ENCODE measurements at places on chromosomes 2 and 18.

- no peak for DNase-seq
- H3K4me1 ChIP-seq = peaks cover under 1% of the 10 kb centered on the region
- no peaks in the 10 kb centered on the region for H3K27me3 ChIP-seq
- H3K27ac ChIP-seq = no peak overlapping the region
Observed at GRCh38 chr18:59870623-59871130, 29.1 kb upstream of the PMAIP1 start.

GRCh38 chr2:28624793-28625701 is 126.6 kb upstream of the PPP1CB start:
- peaks cover 80% of the 10 kb centered on the region for H3K4me1 ChIP-seq
- H3K27ac ChIP-seq = peak overlapping the region; percentile 98
- H3K36me3 ChIP-seq = peaks cover 4% of the 10 kb centered on the region
- DNase-seq = peak; percentile 89
- peak overlapping the region; percentile 88 for H3K4me3 ChIP-seq

GRCh38 chr2:234949762-234950434 is 1.9 kb upstream of the SH3BP4 start:
- H3K27me3 ChIP-seq = peaks cover 57% of the 10 kb centered on the region
- H3K4me3 ChIP-seq = no peak overlapping the region
- H3K4me1 ChIP-seq = peaks cover 7% of the 10 kb centered on the region
- no peak overlapping the region for H3K27ac ChIP-seq
- no peaks in the 10 kb centered on the region for H3K36me3 ChIP-seq

DNA sequence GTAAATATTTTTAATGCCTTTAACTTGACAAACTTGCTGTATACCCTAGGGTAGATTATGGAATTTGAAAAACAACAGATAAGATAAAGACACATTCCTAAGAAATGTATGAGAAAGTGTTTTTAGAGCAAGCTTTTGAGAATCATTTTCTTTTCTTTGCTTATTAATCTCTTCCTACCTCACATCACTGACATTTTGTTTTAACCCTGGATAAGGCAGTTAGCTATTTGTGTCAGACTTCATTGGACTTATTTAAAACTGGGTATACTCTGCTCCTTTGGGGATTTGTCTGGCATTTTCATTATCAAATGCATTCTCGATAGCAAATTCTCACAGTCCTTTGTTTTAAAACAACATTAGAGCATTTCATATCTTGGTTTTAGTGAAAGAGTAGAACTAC is 17.2 kb downstream of the EML4 start:
- peaks cover 65% of the 10 kb centered on the region for H3K4me1 ChIP-seq
- H3K27ac ChIP-seq = no peak overlapping the region
- H3K4me3 ChIP-seq = no peak overlapping the region
- H3K27me3 ChIP-seq = no peaks in the 10 kb centered on the region
- peaks cover 8% of the 10 kb centered on the region for H3K36me3 ChIP-seq
- DNase-seq = no peak

DNA sequence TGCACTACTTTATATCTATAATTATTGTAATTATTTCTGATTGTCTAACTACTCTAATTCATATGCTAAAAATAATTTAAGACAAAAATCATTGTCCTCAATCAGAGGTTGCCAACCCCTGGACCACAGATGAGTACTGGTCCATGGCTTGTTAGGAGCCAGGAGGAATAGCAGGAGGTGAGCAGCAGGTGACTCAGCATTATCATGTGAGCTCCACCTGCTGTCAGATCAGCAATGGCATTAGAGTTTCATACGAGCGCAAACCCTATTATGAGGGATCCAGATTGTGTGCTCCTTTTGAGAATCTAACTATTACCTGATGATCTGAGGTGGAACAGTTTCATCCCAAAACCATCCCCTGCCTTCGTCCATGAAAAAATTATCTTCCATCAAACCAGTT is 1434.4 kb downstream of the LRP1B start:
- no peak overlapping the region for H3K4me3 ChIP-seq
- no peaks in the 10 kb centered on the region for H3K36me3 ChIP-seq
- H3K27me3 ChIP-seq = no peaks in the 10 kb centered on the region
- H3K4me1 ChIP-seq = no peaks in the 10 kb centered on the region
- H3K27ac ChIP-seq = no peak overlapping the region

GRCh38 chr2:5365871-5366461 is 326.2 kb upstream of the SOX11 start:
- H3K27ac ChIP-seq = no peak overlapping the region
- DNase-seq = peak; percentile 72
- H3K4me1 ChIP-seq = no peaks in the 10 kb centered on the region

DNA sequence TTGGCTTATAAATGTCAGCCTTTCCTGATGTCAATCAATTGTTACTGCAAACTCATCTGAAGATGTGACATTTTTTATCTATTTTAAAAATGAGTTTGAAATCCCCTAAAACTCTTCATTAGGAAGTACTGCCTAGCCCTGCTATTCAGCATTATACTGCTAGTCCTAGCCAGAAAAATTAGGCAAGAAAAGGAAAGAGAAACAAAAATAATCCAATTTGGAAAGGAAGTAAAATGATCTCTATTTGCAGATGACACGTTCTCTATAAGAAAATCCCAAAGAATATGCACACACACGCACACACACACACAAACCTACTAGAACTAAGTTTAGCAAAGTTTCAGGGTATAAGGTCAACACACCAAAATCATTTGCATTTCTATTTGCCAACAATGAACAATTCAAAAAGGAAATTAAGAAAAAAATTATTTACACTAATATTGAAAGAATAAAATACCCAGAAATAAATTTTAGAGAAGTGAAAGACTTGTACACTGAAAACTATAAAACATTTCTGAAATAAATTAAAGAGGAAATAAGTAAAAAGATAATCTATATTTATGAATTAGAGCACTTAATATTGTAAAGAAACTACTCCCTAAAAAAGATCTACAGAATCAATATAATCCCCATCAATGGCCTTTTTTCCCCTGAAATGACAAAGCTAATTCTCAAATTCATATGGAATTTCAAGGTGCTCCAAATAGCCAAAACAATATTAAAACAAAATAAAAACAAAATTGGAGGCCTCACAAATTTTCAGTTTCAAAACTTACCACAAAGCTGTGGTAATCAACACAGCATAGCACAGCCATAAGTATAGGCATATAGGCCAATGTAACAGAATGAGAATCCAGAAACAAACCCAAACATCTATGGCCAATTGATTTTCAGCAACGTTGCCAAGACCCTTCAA is 433.7 kb upstream of the TRIB2 start:
- no peaks in the 10 kb centered on the region for H3K36me3 ChIP-seq
- H3K4me3 ChIP-seq = no peak overlapping the region
- peaks cover 2% of the 10 kb centered on the region for H3K27me3 ChIP-seq
- no peak overlapping the region for H3K27ac ChIP-seq
- peaks cover 12% of the 10 kb centered on the region for H3K4me1 ChIP-seq
- DNase-seq = no peak

- H3K27me3 ChIP-seq = peaks cover 3% of the 10 kb centered on the region
- DNase-seq = no peak
- H3K27ac ChIP-seq = no peak overlapping the region
- no peaks in the 10 kb centered on the region for H3K4me1 ChIP-seq
Observed at GRCh38 chr18:75314606-75315005, 104.0 kb downstream of the TSHZ1 start.

DNA sequence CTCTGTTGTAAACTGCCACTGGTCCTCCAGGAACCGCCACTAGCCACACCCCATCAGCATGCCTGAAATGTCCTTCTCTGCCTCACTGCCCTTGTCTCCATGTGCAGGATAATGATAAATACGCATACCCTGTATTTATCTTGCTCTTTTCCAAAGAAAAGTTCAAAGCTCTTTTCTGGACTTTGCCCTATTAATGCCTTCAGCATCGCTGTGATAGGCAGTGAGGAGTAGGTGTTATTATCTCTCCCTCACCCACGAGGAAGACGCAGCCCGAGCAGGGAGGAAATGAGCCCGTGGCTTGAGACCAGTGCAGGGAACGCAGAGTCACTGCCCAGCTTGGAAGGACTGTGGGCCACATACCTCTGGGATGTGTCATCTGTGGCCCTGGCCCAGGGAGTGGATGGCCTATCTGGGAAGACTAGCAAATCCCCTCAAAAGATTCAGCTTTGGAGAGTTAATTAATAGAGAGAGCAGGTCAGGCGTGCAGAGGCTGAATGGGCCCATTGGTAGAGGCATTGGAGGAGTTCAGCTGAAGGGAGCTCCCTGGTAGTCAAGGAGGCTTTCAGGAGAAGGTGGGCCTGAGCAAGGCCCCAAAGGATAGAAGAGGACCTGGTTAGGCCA is 39.5 kb upstream of the MCFD2 start:
- H3K4me3 ChIP-seq = no peak overlapping the region
- peaks cover 39% of the 10 kb centered on the region for H3K36me3 ChIP-seq
- H3K27me3 ChIP-seq = no peaks in the 10 kb centered on the region
- no peak overlapping the region for H3K27ac ChIP-seq
- peaks cover 11% of the 10 kb centered on the region for H3K4me1 ChIP-seq

DNA sequence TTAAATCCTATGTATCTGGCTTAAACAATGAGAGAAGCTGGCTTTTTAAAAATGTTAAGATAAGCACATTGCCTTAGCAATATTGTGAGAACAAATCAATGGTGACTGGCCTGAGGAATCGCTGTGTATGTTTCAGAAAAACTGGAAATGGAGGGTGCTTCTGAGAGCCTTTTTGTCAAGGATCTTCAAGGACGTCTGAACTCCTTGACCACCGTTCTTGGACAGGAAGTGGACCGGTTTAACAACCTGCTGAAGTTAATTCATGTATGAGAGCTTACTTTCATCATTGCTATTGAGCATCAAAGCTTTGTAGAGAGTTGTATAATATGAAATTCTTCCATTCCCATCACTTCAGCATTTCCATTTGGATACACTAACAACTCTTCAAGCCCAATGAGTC is 72.6 kb downstream of the TRABD2A start:
- peaks cover 12% of the 10 kb centered on the region for H3K4me1 ChIP-seq
- H3K27me3 ChIP-seq = no peaks in the 10 kb centered on the region
- no peak overlapping the region for H3K4me3 ChIP-seq
- H3K27ac ChIP-seq = no peak overlapping the region
- no peak for DNase-seq

- H3K4me3 ChIP-seq = peak overlapping the region; percentile 53
- DNase-seq = no peak
- no peaks in the 10 kb centered on the region for H3K27me3 ChIP-seq
- H3K27ac ChIP-seq = no peak overlapping the region
Observed at GRCh38 chr2:127024769-127025358, 82.1 kb downstream of the BIN1 start.

DNA sequence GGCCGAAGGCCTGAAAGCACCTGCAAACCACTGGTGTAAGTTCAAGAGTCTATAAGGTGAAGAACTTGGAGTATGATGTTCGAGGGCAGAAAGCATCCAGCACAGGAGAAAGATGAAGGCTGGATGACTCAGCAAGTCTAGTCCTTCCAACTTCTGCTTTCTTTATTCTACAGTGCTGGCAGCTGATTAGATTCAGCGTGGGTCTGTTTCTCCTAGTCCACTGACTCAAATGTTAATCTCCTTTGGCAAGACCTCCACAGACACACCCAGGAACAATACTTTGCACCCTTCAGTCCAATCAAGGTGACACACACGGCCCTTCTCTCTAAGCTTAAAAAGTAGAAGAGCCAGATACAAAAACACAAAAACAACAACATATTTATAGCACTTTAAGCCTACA is 43.4 kb downstream of the NMS start:
- no peak overlapping the region for H3K27ac ChIP-seq
- H3K27me3 ChIP-seq = no peaks in the 10 kb centered on the region
- no peak overlapping the region for H3K4me3 ChIP-seq
- peaks cover 2% of the 10 kb centered on the region for H3K4me1 ChIP-seq
- peaks cover under 1% of the 10 kb centered on the region for H3K36me3 ChIP-seq

DNA sequence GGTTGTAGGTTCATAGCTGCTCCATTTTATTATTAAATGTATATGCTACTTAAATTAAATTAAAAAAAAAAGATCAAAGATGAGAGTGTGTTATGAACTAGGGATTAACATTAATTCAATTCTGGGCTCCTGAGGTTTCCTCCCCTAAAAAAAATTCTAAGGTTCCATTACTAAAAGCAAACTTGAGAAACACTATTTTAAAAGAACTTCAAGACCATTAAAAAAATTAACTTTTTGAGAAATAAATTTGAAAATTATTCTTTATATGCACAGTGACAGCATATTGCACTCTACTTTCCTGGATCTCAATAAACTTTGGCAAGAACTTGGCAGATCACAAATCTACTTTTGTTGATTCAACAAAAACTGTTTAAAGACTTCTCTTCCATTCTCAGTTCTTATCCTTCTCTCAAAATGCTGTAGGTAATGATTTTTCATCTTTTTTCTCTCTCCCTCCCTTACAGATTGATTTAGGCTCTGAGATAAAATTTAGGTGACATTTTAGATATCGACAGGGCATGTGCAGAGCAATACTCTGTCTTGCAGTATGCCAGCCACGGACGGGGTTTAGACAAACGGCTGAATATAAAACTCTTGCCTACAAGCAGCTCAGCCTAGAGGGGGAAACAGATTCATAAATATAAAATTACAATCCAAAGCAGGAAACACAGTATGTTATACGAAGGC is 592 bp upstream of the MARS2 start:
- H3K27me3 ChIP-seq = no peaks in the 10 kb centered on the region
- DNase-seq = no peak
- peak overlapping the region; percentile 72 for H3K4me3 ChIP-seq
- peak overlapping the region; percentile 80 for H3K27ac ChIP-seq

DNA sequence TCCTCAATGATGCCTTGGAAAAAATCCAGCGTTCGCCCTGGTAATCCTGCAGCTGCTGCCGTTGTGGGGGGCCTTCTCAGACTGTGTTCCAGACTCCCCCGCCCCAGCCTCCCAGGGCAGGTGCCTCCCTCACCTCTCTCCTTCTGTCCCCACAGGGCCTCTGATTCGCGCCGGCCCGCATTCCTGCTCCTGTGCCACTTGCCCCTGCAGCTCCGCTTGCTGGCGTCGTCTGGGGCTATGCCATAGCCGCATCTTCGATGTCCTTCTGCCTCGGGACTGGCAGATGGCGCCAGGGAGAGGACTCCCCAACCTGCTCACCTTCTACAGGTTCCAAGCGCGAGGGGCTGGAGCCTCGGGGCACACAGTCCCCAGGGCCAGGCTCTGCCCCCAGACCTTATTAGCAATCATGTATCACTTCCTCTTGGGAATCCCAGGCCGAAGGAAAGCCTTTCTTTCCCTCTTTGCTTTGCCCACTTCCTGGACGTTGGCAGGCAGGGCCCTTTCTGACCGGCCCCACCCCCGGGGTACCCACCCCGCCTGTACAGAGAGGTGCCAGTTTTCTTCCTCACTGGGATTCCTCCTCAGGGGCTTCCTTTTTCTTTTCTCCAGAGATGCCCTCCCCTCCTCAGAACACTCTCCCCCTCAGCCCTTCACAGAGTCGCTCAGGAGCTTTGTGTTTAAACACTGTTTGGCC is 4.4 kb downstream of the SPATA3 start:
- H3K27ac ChIP-seq = no peak overlapping the region

Data from activated naive CD4-positive, alpha-beta T cell treated with anti-CD3 and anti-CD28 coated beads for 36 hours (primary cell).